ENCODE measurements at places on chromosomes 2 and 18.

- DNase-seq: no peak
Measured at GRCh38 chr2:71528749-71529148, 75.4 kb downstream of the DYSF start.

DNA sequence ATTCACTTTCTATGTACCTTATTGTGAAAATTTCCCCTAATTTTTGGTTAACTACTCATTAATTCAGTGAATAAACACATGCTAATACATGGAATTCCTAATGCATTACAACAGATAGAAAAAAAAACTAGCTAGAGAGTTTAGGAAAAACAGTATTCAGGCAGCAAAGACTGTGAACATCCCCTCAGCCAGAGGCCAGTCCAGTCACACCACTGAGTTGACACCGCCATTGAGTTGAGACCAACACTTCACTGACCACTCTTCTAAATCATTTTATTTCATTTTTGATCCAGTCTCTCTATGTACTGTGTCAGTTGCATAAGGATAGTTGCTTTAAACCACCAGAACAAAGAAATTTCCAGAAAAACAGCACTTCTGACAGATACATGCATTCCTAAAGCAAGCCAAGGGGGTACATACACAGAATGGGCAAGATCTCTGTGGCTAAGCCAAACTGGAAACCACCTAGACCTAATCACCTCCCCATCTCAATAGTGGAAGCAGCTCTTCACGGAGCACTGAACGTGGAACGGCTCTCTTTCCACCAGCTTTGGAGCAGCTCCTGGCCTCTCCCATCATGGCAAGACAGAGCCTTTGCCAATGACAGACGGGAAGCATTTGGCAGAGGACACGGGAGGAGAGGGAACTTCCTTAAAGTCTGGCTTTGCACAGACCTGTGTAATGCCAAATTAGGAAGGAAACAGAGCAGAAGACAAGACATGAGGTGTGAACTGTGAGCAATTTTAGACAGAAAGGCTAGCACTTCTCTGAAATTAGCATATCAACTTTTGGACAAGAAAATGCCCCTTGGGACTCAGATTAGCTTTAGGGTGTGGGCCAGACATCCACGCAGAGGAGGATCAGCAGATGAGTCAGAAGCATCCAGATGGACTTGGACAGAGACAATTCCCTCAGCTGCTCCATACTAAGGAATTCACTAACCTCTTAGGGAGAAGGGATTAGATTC, 36.4 kb downstream of the CACNB4 start:
- no peak for DNase-seq

GRCh38 chr18:48941672-48942071, 9.1 kb downstream of the SMAD7 start:
- DNase-seq: no peak

DNA sequence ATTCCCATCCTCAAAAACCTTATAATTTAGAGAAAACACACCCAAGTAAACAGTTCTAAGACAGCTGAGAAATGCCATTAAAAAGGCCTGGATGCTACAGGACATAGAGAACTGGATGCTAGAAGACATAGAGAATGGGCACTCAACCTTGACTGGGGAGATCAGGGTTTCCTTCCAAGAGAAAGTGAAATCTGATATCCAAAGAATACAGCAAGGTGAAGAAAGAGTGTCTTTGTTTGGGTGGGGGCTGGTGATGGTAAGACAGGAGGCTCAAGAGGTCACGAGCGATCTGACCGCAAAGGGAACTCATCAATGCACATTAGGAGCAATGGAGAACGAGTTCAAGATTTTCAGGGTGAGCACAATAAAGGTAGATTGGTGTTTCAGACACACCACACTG, 31.6 kb downstream of the EPB41L3 start:
- no peak for DNase-seq

DNA sequence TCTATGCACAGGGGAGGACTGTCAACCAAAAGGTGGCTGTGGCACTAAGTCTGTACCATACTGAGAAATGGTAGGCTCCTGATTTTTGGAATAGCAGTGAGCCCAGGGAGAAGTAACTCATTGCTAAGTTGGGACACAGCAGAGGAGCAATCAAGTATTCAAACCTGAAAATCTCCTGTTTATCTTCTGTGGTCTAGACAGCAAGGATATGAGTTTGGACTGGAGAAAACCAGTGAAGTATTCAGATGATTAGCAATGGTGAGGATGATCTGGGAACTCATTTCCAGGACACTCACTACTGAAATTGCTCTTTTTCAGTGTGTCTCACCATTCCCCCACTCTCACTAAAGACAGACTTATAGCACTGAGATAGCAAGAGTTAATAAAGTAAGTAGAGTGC, 112.0 kb downstream of the GULP1 start:
- DNase-seq: no peak

DNA sequence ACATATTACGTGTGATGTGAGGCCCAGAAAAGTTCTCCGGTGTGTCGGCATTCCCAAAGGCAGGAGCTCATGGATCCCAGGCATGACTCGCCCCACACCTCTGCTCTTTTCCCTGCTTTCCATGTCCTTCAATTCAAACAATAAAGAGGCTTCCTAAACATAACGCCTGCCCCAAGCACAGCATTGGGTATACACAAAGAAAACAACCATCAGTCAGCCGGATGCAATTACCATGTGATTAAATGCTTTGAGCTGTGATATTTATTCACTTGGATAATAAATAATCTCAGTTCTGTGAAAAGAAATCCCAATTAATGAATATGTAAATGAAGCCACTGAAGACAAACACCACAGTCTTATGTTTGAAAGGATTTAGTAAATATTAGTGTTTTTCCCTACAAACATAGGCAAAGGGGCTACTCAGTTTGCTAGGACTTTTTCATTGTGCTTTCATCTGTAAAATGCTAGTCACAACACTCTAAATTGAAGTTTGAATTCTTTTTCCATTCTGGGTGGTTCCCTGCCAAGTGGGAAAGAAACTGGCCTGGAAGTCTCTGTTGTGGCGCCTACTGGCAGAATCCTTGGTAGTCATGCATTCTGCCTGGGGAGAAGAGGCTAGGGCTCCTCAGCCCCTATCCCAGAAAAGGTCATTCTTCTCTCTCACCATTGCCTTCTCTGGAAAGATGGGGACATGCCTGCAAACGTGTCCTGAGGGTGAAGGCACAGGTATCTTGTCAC, 144.7 kb downstream of the COL6A3 start:
- DNase-seq: no peak

DNA sequence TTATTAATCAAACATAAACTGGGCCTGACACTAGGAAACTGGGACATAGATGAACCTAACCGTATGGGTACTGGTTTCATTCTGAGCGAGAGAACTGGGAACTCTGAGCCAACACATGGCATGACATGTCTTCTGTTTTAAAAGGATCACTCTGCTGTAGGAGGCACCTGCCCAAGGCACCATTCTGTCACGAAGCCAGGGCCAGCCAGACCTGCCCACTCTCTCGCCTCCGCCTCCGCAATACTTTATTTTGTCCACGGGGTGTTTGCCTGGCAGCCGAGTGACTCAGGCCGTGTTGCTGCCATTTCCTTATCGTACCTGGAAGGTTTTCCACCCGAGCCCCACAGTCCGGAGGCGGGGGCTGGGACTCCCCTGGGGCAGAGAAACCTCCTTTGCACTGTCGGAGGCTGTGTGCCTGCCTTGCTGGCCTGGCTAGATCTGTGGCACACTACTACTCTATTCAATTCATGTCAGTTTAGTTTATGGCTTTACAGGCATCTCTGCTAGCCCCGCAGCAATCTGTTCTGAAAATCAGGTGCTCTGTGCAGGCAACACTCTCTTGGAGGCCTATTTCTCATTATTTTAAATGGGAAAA, 120.4 kb upstream of the ACKR3 start:
- DNase-seq: no peak

DNA sequence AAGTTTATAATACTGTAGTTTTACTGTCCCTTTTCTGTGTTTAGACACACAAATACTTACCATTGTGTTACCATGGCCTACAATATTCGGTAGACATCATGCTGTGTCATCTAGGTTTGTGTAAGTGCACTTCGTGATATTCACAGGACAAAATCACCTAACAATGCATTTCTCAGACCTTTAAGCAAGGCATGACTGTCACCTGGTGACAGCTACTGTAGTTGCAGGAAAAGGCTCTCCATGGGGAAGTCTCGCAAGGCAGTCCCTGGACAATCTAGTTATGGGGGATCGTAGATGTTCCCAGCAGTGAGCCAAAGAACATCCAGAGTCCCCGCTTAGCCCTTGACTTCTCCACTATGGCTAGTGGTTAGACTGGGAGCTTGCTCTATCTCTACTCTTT, 73.1 kb downstream of the EIF2AK3 start:
- DNase-seq: no peak

DNA sequence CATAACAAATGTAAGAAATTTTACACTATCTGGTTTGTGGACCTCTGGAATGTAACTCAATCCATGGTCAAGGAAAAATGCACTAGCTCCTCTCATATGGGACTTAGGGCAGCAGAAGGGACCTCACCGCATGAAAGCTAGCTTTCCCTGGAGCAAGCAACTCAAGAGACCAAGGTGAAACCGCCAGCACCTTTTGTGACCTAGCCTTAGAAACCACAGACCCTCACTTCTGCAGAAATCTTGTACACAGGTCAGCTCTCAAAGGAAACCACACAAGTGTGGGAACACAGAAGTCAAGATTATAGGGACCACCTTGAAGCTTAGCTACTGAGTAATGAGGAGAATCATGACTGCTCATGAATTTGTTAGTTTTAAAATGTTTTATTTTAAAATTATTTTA, 222.5 kb downstream of the DLGAP1 start:
- no peak for DNase-seq

DNA sequence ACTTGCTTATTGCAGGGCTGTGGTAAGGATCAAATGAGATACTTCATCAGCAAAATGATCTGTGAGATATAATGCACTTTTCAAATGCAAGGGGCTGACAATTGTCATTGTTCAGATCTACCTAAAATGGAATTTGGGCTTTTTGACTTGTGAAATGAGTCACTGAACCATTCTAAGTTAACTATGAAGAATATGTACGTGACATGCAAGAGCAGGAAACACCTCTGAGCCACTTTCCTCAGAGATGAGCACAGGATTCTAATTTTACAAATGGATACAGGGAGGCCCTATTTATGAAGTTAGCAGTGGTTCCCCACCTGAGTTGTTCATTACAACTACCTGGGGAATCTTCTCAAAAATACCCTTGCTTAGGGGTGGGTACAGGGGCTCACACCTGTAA, 26.7 kb downstream of the CTLA4 start:
- DNase-seq: no peak

DNA sequence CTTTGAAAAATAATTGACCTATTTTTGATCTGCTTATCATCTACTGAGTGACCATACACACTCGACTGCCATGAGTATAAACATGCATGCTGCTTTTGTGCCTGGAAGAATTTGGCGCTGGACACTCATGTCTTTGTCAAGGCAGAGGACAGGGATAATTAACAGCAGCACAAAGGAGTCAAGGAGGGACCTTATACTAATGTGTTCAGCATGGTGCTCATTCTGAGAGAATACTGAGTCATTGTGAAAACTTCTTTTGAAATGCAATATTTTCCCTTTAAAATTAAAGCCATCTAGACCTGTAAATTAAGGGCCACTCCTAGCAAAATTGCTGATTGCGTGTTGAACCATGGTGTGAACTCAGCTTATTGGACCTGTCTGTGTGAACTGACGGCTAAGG, 116.3 kb downstream of the ZNF532 start:
- DNase-seq: no peak

DNA sequence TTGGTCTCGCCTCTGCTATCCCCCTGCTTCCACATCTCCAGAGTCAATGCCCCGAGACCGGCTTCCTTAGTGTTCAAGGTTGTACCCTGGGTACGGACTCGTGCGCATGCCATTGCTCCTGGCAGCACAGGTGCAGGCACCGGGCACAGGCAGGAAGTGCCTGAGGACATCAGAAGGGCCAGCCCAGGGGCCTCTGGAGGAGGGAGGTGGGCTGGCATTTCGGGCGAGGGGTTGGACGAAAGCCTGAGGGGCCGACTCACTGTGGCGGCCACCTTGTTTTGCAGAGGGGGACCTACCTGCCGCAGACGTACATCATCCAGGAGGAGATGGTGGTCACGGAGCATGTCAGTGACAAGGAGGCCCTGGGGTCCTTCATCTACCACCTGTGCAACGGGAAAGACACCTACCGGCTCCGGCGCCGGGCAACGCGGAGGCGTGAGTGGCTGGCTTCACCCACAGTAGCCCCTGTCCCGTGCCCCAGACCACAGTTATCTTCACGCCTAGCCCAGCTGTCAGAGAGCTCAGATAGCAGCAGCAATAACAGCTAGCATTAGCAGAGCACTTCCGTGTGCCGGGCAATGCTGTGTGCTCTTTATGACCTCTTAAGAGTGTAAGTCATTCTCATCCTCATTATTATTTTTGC, 12.5 kb downstream of the ITM2C start:
- DNase-seq: no peak

DNA sequence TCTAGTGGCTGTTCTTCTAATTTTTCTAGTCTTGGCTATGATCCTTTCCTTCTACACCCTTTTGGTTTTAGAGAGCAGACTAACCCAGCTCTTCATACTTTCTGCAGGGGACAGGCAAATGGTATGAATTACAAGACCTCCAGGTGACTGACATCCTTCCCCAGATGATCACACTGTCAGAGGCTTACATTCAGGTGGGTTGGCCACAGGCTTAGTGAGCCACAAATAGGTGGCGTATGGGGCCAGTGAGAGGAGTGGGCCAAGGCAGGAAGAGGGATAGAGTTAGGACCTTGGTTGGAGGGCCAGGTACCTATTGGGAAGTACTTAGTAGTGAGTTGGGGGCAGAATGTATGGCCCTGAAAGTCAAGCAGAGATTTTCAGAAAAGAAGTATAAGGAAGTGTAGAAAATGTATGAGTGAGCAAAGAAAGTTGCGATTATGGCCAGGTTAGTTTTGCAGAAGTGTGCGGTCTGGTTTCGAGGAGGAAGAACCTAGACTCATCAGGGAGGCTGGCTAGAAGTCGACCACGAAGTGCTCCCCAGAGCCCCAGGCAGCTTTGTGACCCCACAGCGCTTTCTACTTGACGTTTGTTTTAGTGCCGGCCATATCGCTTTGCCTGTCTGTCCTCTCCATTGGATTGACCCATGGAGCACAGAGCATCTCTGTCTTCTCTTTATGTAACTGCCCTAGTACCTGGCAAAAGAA, 20.0 kb downstream of the SFTPB start:
- DNase-seq: no peak

GRCh38 chr2:54611830-54612545, 111.5 kb upstream of the EML6 start:
- no peak for DNase-seq

- DNase-seq: no peak
Measured at GRCh38 chr2:121613152-121613551, 36.1 kb downstream of the CLASP1 start.

DNA sequence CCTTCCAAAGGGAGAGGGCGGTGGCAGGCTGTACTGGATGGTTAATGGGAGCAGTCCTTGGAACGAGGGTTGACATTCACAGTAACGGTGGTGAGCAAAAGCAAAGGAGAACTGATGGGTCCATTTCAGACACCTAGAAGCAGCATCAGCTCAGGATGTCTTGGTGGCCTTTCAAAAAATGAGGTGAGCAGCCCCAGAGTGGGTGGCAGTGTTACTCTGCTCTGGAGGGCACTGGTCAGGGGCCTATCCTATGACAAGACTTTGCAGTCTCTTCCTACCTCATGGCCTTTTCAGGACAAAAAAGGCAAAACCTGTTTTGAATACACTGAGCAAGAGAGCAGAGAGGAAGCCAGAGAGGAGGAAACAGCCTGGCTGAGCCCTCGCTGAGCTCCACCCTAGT, 23.5 kb downstream of the CAPN14 start:
- no peak for DNase-seq

GRCh38 chr18:11944252-11944651, 36.1 kb upstream of the MPPE1 start:
- no peak for DNase-seq

Measured in stimulated activated CD4-positive, alpha-beta T cell treated with anti-CD3 and anti-CD28 coated beads, Interleukin-15, amount 100 ng/mL, for 48 hours (primary cell).